ENCODE measurements at places on chromosomes 12 and 14.
A peak's percentile ranks its signal among the peaks of the same experiment; 100 is the strongest.

GRCh38 chr12:126419131-126419530, 1353.9 kb downstream of the AACS start:
- no peaks in the 10 kb centered on the region for H3K36me3 ChIP-seq
- DNase-seq = no peak
- H3K27ac ChIP-seq = no peak overlapping the region
- no peaks in the 10 kb centered on the region for H3K4me1 ChIP-seq
- H3K4me3 ChIP-seq = no peak overlapping the region
- peaks cover 7% of the 10 kb centered on the region for H3K27me3 ChIP-seq

- H3K27ac ChIP-seq = no peak overlapping the region
- no peaks in the 10 kb centered on the region for H3K36me3 ChIP-seq
- no peaks in the 10 kb centered on the region for H3K4me1 ChIP-seq
- H3K27me3 ChIP-seq = no peaks in the 10 kb centered on the region
- H3K4me3 ChIP-seq = no peak overlapping the region
Observed at GRCh38 chr12:68001486-68002466, 12.5 kb downstream of the IFNG-AS1 start.

DNA sequence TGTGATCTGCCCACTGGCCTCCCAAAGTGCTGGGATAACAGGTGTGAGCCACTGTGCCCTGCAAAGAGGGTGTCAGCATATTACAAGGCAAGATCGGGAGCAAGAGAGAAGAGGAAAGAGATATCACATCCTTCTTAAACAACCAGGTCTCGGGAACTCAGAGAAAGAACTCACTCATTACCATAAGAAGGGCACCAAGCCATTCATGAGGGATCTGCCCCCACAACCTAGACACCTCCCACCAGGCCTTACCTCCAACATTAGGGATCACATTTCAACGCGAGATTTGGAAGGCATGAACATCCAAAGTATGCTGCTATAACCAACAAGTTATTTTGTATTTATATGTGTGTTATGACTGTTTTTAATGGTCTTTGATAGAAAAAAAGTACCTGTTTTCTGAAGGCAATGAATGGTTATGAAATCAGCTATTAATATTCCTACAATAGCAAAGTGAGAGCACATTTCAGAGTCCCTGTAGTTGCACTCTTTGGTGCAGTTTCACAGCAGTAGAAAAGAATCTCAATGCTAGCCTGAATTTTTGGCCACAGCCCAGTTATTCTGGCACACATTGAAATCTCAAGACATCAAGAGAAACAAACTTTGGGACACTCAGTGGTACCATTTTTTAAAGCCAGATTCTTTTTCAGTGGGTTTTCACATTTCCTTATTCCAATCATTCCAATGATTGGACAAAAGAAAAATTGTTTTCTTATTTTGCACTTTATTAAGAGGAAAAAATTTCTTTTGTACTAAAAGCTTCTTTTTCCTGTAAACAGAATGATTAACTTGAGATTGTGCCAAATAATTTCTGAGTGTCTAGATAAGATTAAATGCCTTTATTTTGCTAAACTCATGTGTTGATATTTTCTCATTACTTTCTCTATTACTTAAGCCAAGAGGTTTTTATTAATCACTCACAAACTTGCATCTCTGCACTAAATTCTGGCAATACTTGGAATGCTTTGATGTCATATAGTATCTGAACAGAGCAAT, 582.6 kb upstream of the ATP2B1 start:
- H3K36me3 ChIP-seq = no peaks in the 10 kb centered on the region
- peak overlapping the region; percentile 47 for H3K27ac ChIP-seq
- peaks cover 15% of the 10 kb centered on the region for H3K4me1 ChIP-seq
- H3K27me3 ChIP-seq = no peaks in the 10 kb centered on the region
- no peak for DNase-seq

- H3K27ac ChIP-seq = peak overlapping the region; percentile 14
- no peak overlapping the region for H3K4me3 ChIP-seq
- no peaks in the 10 kb centered on the region for H3K4me1 ChIP-seq
Observed at GRCh38 chr12:23359975-23360701, 589.3 kb downstream of the SOX5 start.

GRCh38 chr12:47819138-47819895, 386 bp downstream of the HDAC7 start:
- H3K27me3 ChIP-seq = no peaks in the 10 kb centered on the region
- H3K36me3 ChIP-seq = no peaks in the 10 kb centered on the region
- peaks cover 94% of the 10 kb centered on the region for H3K4me1 ChIP-seq
- peak; percentile 81 for DNase-seq

GRCh38 chr12:20372326-20373096, 4.2 kb downstream of the PDE3A start:
- peak overlapping the region; percentile 82 for H3K4me3 ChIP-seq
- peaks cover 55% of the 10 kb centered on the region for H3K4me1 ChIP-seq
- H3K27me3 ChIP-seq = no peaks in the 10 kb centered on the region
- peak overlapping the region; percentile 98 for H3K27ac ChIP-seq
- no peak for DNase-seq
- no peaks in the 10 kb centered on the region for H3K36me3 ChIP-seq

DNA sequence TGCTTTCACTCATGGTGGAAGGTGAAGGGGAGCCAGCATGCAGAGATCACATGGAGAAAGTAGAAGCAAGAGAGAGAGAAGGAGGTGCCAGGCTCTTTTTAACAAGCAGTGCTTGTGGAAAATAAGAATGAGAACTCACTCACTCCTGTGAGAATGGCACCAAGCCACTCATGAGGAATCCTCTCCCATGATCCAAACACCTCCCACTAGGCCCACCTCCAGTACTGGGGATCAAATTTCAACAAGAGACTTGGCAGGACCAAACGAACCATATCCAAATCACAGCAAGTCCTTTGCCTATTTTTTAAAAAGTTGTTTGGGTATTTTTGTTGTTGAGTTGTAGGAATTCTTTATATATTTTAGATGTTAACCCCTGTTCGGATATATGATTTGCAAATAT, 245.9 kb upstream of the ARID2 start:
- no peak overlapping the region for H3K27ac ChIP-seq
- no peak overlapping the region for H3K4me3 ChIP-seq
- no peaks in the 10 kb centered on the region for H3K27me3 ChIP-seq
- no peaks in the 10 kb centered on the region for H3K36me3 ChIP-seq
- H3K4me1 ChIP-seq = peaks cover 10% of the 10 kb centered on the region
- DNase-seq = peak; percentile 26

DNA sequence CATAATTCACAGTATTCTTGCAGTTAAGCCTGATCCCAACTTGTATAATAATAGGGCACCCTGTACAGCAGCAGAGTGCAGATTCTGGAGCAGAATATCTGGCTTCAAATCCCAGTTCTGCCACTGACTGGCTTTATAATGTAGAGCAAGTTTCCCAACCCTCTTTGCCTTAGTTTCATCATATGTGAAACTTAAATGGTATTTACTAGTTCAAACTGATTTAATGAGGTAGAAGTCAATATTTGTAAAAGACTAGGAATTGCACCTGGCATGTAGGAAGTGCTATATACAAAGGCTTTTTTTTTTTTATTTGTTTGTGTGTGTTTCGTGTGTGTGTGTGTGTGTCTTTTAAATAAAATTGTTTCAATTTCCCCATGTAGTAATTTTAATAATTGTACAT, 125.9 kb downstream of the CCER1 start:
- H3K4me1 ChIP-seq = peaks cover 27% of the 10 kb centered on the region
- DNase-seq = no peak
- H3K4me3 ChIP-seq = no peak overlapping the region
- H3K36me3 ChIP-seq = no peaks in the 10 kb centered on the region
- no peaks in the 10 kb centered on the region for H3K27me3 ChIP-seq
- H3K27ac ChIP-seq = no peak overlapping the region

DNA sequence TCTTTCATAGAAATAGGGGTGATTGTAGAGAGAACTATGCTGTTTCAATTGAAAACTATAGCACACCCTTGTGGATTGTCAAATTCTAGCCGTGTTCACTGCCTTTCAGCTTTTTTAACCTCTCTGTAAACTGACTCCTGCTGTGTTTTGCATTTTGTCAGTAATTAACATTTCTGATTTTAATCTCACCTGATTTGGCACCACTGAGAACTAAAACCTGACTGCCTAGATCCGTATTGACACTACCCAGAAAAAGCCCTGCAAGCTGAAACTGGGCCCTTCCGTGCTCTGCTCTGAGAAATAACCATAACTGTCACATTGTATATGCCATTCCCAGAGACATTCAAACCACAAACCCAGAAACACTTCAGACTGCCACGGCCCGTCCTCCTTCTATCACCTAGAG, 26.6 kb upstream of the ETV6 start:
- no peak overlapping the region for H3K27ac ChIP-seq
- H3K27me3 ChIP-seq = no peaks in the 10 kb centered on the region
- H3K4me3 ChIP-seq = no peak overlapping the region
- no peaks in the 10 kb centered on the region for H3K4me1 ChIP-seq

DNA sequence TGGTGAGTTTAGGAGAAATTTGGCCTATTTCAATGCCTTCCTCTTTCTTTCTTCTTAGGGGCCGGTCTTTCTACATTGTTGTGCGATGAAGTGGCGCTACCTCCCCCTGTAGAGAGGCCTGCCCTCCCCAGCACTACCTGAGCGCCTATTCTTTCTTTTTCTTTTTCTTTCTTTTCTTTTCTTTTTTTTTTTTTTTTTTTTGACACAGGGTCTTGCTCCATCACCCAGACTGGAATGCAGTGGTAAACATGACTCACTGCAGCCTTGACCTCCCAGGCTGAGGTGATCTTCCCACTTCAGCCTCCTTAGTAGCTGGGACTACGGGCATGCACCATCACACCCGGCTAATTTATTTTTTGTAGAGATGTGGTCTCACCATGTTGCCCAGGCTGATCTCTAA, 136.1 kb upstream of the MAX start:
- H3K27me3 ChIP-seq = no peaks in the 10 kb centered on the region
- no peak for DNase-seq
- H3K27ac ChIP-seq = peak overlapping the region; percentile 66
- no peaks in the 10 kb centered on the region for H3K36me3 ChIP-seq

- H3K4me1 ChIP-seq = no peaks in the 10 kb centered on the region
- H3K4me3 ChIP-seq = no peak overlapping the region
Observed at GRCh38 chr12:69397978-69398377, 38.4 kb downstream of the YEATS4 start.

DNA sequence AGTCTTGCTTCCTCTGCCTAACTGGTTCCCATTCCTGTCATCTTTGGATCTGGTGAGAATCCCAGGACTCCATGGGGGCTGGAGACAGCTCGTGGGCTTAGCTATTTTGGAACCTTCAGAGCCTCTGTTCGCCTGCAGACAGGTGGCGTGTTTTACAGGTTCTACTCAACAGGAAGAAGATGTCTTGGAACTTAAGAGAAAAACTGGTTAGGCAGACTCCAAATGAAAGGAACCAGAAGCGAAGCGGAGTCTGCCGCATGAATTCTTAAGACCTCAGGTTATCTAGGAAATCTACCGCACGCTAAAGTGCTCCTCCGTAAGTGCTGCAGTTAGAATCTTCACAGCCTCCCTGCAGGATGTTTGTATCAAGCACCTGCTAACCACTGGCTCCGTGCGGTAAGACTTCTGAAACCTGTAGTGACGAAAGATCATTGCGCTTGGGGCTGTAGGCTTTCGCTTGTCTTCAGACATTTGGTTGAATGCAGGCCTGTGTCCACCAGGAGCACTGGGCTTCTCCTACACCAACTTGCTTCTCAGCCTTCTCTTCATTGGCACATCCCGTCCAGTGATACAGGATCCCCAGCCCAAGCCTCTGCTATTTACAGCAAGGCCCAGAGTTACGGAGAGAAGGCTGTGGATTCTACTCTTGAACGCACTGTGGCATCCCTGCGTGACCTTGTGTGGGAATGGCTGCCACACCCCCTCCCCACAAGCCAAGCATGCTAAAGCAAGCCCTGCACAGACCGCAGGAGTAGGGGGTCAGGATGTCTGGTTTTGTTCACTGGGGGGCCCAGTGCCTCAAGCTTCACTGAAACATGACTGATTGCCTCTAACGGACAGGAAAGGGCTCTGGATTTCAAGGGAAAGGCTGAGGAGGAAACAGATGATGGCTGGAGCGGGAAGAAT, 35.0 kb downstream of the ACADS start:
- peak overlapping the region; percentile 80 for H3K27ac ChIP-seq
- peaks cover 35% of the 10 kb centered on the region for H3K36me3 ChIP-seq
- DNase-seq = no peak
- H3K4me3 ChIP-seq = peak overlapping the region; percentile 31
- no peaks in the 10 kb centered on the region for H3K27me3 ChIP-seq

DNA sequence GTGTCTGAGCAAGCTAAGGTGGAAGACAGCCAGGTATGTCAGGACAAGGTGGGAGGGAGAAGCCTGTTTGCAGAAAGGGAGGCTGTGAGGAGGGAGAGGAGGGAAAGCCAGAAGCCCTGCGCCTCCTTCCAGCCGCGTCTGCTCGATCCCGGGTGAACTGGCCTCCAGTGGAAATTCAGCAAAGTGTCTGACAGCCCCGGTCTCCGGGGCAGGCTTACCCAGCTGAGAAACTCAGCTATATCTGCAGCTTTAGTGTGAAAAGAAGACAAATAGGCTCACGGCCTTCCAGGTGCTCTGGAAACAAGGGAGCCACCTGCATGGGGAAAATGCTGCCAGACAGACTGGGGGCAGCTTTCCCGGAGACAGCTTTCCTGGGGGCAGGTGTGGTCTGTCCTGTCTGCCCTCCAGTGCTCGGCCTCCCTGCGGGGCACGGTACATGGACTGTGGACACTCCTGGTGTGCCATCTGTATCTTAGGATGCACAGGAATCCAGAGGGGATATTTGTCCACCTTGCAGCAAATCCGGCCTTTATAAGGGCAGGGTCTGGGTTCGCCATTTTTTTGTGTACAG, 6.3 kb downstream of the RFLNA start:
- no peak for DNase-seq
- H3K27me3 ChIP-seq = peaks cover 63% of the 10 kb centered on the region
- H3K4me3 ChIP-seq = no peak overlapping the region
- H3K27ac ChIP-seq = no peak overlapping the region

DNA sequence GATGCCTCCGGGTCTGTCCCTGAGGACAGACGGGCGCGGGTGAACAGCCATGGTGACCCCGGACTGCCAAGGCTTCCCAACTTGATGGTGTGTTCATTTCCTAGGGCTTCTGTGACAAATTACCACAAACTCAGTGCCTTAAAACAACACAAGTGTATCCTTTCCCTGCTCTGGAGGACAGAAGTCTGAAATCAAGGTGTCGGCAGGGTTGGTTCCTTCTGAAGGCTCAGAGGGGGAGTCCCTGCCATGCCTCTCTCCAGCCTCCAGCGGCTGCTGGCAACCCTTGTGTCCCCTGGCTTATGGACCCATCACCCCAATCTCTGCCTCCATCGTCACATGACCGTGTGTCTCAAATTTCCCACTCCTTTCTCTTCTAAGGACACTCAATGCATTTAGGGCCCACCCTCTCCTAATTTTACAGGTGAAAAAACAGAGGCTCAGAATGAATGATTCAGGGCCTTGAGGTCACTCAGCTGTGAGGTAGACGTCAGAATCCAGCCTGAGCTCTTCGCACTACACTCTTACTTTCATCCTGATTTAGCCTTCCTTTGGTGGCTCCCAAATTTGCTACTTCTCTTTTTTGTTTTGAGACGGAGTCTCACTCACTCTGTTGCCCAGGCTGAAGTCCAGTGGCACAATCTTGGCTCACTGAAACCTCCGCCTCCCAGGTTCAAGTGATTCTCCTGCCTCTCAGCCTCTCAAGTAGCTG, 45.4 kb downstream of the VCPKMT start:
- H3K4me3 ChIP-seq = no peak overlapping the region
- no peaks in the 10 kb centered on the region for H3K36me3 ChIP-seq
- no peaks in the 10 kb centered on the region for H3K4me1 ChIP-seq
- no peak for DNase-seq

All from left ventricle myocardium inferior (tissue), 1 donor.